Stimulated activated CD4-positive, alpha-beta T cell treated with anti-CD3 and anti-CD28 coated beads, Interleukin-4, amount 100 ng/mL, for 24 hours (primary cell): ENCODE measurements at places on chromosomes 6 and 20.

DNA sequence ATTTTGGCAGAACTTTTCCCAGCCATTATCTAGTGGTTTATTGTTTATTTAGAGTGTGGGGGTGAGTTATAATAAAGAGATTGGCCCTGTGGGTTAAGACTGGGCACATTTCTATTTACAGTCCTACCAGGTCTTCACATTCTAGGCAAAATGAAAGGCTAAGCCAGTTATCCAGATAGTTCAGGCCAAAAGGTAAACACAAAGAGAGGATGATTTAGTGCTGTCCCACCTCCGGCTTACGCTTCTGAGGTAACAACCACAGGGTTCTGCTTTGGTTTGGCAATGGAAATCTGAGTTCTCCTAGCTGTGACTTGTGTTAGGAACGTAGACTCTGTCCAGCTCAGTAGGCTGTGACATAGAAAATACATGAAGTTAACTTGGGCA, 50.3 kb upstream of the PTPRK start:
- DNase-seq: no peak

DNA sequence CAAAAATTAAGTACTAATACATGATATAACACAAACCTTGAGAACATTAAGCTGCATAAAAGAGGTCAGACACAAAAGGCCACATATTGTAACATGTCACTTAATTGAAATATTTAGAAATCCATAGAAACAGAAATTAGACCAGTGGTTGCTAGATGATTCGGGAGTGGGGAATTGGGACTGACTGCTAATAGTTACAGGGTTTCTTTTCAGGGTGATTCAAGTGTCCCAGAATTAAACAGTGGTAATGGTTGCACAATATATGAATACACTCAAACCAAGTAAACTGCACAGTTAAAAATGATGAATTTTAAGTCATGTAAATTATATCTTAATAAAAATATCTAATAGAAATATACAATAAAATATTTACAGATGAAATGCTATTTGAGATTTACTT, 174.5 kb downstream of the WDR27 start:
- no peak for DNase-seq

DNA sequence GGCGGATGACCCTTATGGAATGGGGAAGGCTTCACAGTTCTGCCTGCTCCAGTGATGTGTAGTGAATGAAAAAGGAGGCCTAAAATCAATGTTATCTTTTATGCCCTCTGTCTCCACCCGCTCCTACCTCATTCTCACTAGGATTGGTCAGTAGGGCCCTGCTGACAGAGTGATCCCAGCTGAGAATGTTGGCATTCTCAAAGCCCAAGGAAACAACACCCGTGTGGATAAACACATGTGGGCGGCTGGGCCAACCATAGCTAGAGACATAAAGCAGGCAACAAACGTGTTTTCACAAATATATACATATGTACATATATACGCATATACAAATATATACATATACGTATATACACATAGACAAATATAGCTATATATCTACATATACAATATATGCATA, 4.5 kb downstream of the RIPK1 start:
- DNase-seq: no peak

GRCh38 chr6:104589940-104590339, 269.8 kb downstream of the HACE1 start:
- DNase-seq: no peak

GRCh38 chr20:59850018-59850641, 83.3 kb downstream of the SYCP2 start:
- no peak for DNase-seq

DNA sequence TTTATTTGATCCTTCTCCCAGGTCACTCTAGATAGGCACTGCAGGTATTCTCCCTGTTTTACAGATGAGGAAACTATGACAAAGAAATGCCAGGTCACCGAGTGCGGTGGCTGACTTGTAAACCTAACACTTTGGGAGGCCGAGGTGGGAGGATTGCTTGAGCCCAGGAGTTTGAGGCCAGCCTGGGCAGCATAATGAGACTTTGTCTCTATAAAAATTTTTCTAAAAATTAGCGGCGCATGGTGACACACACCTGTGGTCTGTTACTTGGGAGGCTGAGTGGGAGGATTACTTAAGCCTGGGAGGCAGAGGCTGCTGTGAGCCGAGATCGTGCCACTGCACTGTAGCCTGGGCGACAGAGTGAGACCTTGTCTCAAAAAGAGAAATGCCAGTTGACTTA, 5.1 kb downstream of the RALGAPB start:
- DNase-seq: no peak
